ENCODE measurements at places on chromosomes 2 and 18.
A peak's percentile ranks its signal among the peaks of the same experiment; 100 is the strongest.

DNA sequence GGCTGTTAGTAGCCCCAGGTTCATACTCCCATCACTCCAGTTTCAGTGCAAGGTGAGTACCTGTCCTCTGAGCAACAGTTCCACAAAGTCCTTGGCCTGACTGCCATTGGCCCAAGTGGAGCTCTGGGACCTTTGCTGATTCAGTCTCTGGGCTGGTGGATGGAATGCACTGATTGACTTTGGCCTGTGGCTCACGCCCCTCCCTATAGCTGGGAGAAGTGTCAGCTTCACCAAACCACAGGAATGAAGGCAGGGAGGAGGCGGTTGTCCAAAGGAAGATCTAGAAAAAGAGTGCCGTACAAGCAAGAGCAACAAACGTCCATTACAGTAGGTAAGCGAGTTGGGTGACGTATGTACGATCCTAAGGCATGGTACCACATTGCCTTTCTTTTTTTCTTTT is 34.0 kb downstream of the QPCT start:
- peak; percentile 83 for DNase-seq

DNA sequence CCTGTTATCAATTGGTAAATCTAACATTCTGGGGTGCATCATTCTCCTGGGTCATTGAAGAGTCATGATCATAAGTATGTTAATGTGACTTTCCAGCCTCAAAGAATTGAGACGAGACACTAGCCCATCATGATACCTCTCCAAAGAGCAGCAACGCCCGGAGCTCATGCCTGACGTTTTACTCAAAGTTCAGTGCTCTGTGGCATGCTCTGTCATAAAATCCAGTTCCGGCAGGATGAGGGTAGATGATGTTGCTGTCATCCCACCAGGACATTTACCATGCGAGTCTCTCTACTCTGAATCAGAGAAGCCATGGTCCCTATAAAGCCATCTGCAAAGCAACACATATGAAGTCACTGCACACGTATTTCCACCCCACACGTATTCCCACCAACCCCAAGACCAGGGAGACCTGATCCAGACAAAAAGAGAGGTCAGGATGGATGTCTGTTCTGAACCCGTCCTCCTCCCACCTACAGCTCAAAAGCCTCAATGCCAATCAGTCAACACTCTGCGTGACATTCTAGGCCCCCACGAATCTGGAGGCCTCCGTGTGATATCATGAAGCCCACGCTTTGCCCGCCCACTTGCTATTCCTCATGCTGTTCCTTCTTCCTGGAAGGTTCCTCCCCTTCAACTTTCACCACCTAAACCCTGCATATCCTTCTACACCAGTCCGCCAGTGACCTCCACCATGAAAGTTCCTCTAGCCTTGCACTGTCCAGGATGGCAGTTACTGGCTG is 85.8 kb downstream of the DNMT3A start:
- DNase-seq: no peak

GRCh38 chr2:33426666-33427231 is 49.7 kb upstream of the RASGRP3 start:
- peak; percentile 33 for DNase-seq

DNA sequence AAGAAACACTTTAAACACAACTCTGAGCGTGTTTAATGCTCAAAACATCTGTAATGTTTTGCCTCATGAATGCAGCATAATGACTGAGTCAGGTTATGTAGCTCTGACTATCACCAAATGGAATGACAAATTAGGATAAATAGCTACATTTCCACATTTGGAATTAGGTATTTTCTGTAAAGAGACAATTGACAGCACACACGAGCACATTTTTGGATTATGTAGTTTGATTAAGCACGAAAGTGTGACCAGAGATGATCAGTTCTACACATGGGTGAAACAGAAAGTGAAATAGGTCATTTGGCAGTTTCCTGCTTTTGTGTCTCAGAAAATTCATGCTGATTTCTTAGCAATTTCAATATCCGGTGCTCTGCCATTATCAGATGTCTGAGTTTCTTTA is 29.0 kb downstream of the LPIN1 start:
- no peak for DNase-seq

DNA sequence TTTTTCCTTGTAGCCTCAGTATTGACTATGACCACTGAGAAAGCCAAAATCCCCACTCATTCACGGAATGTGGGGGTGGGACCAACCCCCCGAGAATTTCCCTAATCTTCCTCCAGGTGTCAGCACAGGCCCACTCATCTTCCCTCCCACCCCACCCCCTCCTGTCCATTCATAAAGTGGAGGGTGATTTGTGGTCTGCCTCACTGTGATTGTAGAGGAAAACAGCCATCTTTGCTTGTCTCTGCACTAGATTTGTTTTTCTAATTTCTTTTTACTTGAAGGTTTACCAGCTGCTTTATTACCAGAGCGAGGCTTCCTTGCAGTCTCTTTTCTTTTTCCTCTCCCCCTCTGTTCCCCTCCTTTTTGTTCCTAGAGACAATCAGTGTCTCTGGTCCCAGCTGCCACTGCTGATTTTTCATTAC is 171.8 kb downstream of the ICOS start:
- no peak for DNase-seq
